ENCODE measurements at places on chromosomes 1 and 21.

DNA sequence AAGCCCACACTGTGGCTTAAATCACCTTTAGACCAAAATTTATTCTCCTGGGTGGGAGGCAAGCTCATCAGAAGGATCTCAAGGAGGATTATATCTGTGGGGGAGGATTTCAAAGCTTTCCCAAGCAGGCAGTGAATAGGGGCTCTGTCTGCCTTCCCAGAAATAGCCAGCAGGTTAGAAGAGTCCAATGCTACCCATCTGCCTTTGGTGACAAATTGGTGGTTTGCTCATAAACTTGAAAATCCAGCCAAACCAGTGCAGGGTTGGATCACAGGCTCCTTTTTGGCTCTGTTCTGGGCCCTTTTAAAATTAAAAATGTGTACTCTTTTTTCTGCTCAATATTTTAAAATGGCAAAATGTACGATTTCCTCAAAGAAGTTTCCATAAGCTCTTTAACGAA lies 118.9 kb upstream of the ZC3H11B start:
- no peak for DNase-seq

- no peak for DNase-seq
Measured at GRCh38 chr1:76177615-76178014, 103.1 kb downstream of the ST6GALNAC3 start.

GRCh38 chr1:20380175-20380574 lies 89.5 kb downstream of the VWA5B1 start:
- no peak for DNase-seq

DNA sequence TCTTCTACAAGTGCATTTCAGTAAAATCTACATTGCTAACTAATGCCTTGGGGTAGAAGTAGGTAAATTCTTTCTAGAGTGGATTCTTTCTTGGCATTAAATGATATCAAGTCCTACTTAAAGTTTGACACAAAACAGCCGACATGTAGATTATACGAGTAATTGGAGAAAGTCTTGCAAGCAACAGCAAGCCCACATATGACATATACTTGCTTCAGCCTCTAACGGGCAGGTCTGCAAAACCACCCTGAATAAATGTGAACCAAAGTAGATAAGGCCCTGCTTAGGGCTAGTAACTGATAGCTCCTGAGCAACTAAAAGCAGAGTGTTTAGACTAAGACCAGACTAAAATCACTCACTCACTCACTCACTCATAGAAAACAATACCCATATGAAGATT lies 203.2 kb downstream of the LTN1 start:
- no peak for DNase-seq

- no peak for DNase-seq
Measured at GRCh38 chr1:25714372-25714931, 85.5 kb upstream of the SELENON start.

DNA sequence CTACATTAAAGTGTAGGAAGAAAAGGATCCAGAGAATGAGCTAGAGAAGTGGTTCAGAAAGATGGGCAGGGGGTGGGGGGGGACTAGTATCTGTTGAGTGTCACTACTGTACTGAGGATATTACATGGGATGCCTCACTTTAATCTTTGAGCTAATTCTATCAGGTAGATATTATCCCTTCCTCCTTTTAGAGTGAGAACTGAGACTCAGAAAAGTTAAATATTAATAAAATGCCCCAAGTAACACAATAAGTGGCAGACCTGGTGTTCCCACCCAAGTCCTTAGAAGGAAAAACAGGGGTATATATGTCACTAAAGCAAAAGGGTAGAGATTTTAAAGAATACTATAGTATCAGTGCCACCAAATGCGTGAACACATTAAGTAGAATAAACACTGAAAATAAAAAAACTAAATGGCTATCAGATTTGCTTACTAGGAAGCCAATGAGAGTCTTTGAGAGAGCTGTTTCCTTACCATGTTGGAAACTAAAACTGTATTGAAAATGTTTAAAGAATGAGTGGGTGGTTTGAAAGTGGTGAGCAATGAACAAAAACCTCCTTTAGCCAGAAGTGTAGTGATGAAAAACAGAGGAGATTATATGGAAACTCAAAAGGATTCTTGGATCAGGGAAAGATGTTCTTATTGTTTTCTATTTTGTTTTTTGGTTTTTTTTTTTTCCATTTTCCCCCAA lies 230.8 kb downstream of the BARHL2 start:
- DNase-seq = no peak

Data from stimulated activated CD4-positive, alpha-beta T cell treated with anti-CD3 and anti-CD28 coated beads, Interleukin-15, amount 100 ng/mL, for 1 hour (primary cell).